ENCODE measurements at places on chromosomes 12 and 14.

GRCh38 chr12:109421355-109422087 is 55.6 kb downstream of the KCTD10 start:
- H3K27ac ChIP-seq: no peak overlapping the region
- H3K4me3 ChIP-seq: no peak overlapping the region
- H3K27me3 ChIP-seq: no peaks in the 10 kb centered on the region
- no peaks in the 10 kb centered on the region for H3K4me1 ChIP-seq
- no peaks in the 10 kb centered on the region for H3K36me3 ChIP-seq
- DNase-seq: no peak

- peaks cover 29% of the 10 kb centered on the region for H3K27me3 ChIP-seq
- H3K4me1 ChIP-seq: peaks cover 28% of the 10 kb centered on the region
- H3K36me3 ChIP-seq: no peaks in the 10 kb centered on the region
- no peak overlapping the region for H3K27ac ChIP-seq
- H3K4me3 ChIP-seq: no peak overlapping the region
These were observed 4.4 kb downstream of the KRT3 start for GRCh38 chr12:52791271-52792184.

GRCh38 chr12:48946205-48946604 is 11.1 kb downstream of the ARF3 start:
- H3K27me3 ChIP-seq: no peaks in the 10 kb centered on the region
- H3K27ac ChIP-seq: no peak overlapping the region
- H3K36me3 ChIP-seq: peaks cover 21% of the 10 kb centered on the region
- no peak overlapping the region for H3K4me3 ChIP-seq

- H3K36me3 ChIP-seq: peaks cover 36% of the 10 kb centered on the region
- no peak overlapping the region for H3K4me3 ChIP-seq
- no peaks in the 10 kb centered on the region for H3K27me3 ChIP-seq
- DNase-seq: no peak
- no peak overlapping the region for H3K27ac ChIP-seq
- H3K4me1 ChIP-seq: peaks cover 62% of the 10 kb centered on the region
These were observed 380.8 kb upstream of the RGS6 start for GRCh38 chr14:71551291-71551950.

DNA sequence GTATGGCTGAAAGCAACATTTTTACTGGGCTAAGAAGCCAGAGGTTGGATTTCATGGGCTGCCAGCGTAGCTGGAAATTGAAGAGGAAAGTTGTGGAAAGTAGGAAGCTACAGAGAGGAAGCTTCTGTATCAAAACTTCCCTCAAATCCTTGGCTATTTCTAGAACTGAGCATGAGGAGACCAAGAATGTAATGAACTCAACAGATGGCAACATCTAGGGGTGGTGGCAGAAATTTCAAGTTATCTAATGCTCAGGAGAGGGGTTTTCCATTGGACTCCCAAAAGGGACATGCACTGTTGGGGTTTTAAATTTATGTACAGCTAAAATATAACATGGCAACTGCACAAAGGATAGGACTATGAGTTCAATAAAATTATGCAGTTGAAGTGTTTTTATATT is 151.3 kb downstream of the DHRS2 start:
- H3K4me3 ChIP-seq: no peak overlapping the region
- H3K27me3 ChIP-seq: peaks cover 5% of the 10 kb centered on the region
- DNase-seq: no peak
- H3K36me3 ChIP-seq: no peaks in the 10 kb centered on the region
- no peak overlapping the region for H3K27ac ChIP-seq

DNA sequence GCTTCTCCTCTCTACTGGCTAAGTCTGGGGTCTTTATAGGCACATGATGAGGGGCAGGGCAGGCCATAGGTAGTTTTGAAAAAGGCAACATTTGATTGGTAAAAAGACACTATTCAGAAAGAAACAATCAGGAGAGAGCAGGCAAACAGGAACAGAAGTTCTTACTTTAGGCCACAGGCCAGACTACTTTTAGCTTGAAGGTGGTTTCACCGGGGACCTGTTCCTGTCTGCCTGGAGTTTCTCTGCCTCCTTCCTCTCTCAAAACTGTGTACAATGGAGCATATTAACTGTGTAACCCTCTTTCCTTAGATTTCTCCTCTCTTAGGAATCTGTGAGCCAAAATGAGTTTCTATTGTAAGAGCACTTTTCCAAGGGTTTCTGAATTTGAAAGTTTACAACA is 167.9 kb upstream of the AVPR1A start:
- DNase-seq: no peak
- no peak overlapping the region for H3K4me3 ChIP-seq
- H3K27ac ChIP-seq: no peak overlapping the region
- H3K4me1 ChIP-seq: no peaks in the 10 kb centered on the region
- no peaks in the 10 kb centered on the region for H3K27me3 ChIP-seq

DNA sequence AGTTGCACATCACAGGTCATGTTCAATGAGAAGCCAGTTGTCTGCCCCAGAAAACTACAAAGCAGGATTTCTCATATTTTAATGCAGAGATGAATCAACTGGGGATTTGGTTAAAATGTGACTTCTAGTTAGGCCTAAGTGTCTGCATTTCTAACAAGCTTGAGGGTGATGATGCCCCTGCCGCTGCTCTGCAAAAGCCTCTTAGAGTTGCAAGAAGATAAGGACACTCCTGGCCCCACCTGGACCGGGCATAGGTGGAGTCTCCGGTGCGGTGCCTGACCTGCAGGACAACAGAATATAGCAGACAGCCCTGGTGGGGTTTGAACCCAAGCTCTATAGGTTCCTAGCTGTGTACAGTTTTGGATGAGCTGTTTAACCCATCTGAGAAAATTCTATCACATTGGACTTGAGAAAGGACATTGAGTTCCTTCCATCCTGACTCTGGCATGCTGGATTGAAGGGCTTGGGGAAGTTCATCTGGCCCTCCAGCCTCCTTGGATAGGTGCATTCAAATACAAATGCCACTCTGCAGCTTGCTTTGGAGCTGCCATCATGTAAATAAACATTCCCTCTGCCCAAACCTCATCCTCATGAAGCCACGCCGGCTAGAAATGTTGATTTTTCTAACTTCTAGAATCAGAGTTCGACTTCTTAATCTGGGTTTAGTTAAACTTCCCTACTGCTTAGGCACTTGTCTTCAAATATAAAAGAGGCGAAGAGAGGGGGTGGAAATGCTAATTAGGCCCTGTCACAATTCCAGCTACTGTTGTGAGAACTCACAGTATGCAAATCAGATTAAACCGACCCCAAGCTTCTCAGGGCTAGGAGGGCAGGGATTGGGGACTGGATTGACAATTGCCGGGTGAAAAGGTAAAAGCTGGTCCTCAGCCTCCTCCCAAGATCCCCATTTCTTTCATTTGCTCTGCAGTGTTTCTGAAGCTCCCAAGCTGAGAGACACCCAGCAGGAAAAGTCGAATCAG is 1225.6 kb downstream of the VRK1 start:
- H3K4me3 ChIP-seq: no peak overlapping the region
- no peaks in the 10 kb centered on the region for H3K27me3 ChIP-seq
- no peak overlapping the region for H3K27ac ChIP-seq
- no peak for DNase-seq

- H3K27ac ChIP-seq: peak overlapping the region; percentile 28
- peaks cover 7% of the 10 kb centered on the region for H3K27me3 ChIP-seq
- peak overlapping the region; percentile 18 for H3K4me3 ChIP-seq
- no peaks in the 10 kb centered on the region for H3K36me3 ChIP-seq
- peak; percentile 31 for DNase-seq
These were observed 98.4 kb downstream of the APAF1 start for GRCh38 chr12:98743362-98743953.

GRCh38 chr12:103626498-103626897 is 39.4 kb downstream of the STAB2 start:
- H3K36me3 ChIP-seq: no peaks in the 10 kb centered on the region
- H3K27me3 ChIP-seq: no peaks in the 10 kb centered on the region
- H3K4me1 ChIP-seq: no peaks in the 10 kb centered on the region
- no peak overlapping the region for H3K4me3 ChIP-seq

DNA sequence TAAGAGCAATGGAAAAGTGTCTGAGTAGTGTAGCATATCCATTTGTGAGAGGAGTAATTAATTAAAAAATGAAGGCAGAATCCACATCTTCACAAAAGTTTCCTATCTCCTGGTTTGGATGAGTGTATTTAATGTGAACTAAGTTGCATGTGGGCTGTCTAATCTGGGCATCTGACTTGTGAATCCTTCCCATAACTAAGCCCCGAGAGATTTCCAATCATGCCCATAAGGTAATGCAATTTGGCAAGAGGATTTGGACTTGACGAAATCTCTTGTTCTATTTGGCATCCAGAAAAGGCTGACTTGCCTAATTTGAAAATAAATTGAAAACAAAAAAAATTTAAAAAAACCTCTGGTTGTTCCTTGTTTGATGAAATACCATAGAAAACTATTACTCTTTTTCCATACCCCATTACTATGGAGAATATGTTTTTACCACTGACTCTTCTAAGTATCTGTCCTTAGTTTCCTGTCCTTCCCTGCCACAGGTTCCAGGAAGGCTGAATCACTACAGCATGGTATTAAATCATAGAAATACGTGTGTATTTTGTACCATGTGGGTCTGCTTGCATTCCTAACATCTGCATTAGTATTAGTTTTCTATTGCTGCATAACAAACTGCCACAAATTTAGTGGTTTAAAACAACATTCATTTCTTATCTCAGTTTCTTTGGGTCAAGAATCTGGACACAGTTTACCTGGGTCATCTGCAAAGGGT is 48.4 kb downstream of the ETV6 start:
- no peak overlapping the region for H3K4me3 ChIP-seq
- H3K27me3 ChIP-seq: no peaks in the 10 kb centered on the region
- H3K27ac ChIP-seq: no peak overlapping the region
- H3K4me1 ChIP-seq: peaks cover 32% of the 10 kb centered on the region
- DNase-seq: no peak

GRCh38 chr12:127963933-127964332 is 303.0 kb upstream of the TMEM132C start:
- no peak overlapping the region for H3K4me3 ChIP-seq
- H3K36me3 ChIP-seq: no peaks in the 10 kb centered on the region
- H3K27ac ChIP-seq: no peak overlapping the region
- no peak for DNase-seq
- no peaks in the 10 kb centered on the region for H3K4me1 ChIP-seq

DNA sequence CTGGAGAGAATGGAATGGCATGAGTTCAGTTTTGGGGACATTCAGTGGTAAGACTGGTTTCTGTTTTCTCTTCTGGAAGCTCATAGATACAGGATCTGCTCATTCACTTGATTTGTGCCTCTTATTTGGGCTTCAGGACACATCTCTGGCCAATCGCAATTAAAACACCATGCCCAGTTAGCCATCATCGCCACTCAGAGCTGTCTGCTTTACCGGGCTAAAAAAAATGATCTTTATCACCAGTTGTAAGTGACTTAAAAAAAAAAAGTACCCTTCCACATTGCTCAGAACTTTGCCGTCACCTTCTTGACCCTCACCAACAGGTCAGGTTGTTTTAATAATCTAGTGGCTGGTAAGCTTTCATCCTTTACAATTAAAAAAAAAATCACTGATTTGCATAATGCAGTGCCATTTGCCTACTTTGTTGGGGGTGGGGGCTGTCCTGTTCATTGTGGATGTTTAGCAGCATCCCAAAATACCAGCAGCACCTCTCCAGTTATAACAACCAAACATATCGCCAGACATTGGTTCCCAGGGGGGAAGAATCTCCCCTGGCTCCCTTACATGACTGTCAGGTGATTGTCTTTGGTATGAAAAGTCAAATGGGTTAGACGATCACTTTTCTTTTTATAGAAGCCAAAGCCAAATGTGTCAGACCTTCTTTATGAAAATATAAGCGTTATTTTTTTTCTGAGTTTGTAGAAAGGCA is 150.1 kb downstream of the PRKCH start:
- H3K27me3 ChIP-seq: no peaks in the 10 kb centered on the region
- no peak for DNase-seq
- H3K27ac ChIP-seq: peak overlapping the region; percentile 93
- H3K4me1 ChIP-seq: peaks cover 66% of the 10 kb centered on the region
- peaks cover 59% of the 10 kb centered on the region for H3K36me3 ChIP-seq
- H3K4me3 ChIP-seq: peak overlapping the region; percentile 83

DNA sequence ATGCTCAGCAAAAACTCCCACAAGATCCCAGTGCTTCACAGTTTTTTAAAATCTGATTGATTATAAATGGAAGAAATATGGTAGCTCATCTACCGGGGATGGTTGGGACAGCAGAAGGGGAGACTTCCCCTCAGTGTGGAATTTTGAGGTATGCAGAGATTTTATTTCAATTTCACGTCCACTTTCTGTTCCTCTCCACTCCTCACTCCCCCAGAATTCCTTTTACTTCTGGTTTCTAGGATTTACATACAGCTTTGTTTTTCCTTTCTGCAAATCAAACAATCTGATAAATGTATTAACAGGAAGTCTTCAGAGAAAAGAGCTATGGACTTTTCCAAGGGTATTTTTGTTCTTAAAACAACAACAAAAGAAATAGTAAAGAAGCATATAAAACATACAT is 181.5 kb upstream of the ARHGAP5 start:
- no peak for DNase-seq
- H3K36me3 ChIP-seq: no peaks in the 10 kb centered on the region
- H3K27ac ChIP-seq: no peak overlapping the region
- H3K27me3 ChIP-seq: no peaks in the 10 kb centered on the region
- no peak overlapping the region for H3K4me3 ChIP-seq

GRCh38 chr12:53338916-53339315 is 2.8 kb upstream of the SP7 start:
- H3K4me1 ChIP-seq: peaks cover 13% of the 10 kb centered on the region
- H3K4me3 ChIP-seq: no peak overlapping the region
- no peak overlapping the region for H3K27ac ChIP-seq
- peaks cover 41% of the 10 kb centered on the region for H3K27me3 ChIP-seq
- H3K36me3 ChIP-seq: no peaks in the 10 kb centered on the region
